Right atrium auricular region (tissue), 2 donors: ENCODE measurements at places on chromosomes 2 and 18.

GRCh38 chr2:238505119-238505891 lies 78.6 kb downstream of the ASB1 start:
- no peaks in the 10 kb centered on the region for H3K36me3 ChIP-seq
- DNase-seq: no peak
- no peak overlapping the region for H3K27ac ChIP-seq
- H3K4me1 ChIP-seq: no peaks in the 10 kb centered on the region

DNA sequence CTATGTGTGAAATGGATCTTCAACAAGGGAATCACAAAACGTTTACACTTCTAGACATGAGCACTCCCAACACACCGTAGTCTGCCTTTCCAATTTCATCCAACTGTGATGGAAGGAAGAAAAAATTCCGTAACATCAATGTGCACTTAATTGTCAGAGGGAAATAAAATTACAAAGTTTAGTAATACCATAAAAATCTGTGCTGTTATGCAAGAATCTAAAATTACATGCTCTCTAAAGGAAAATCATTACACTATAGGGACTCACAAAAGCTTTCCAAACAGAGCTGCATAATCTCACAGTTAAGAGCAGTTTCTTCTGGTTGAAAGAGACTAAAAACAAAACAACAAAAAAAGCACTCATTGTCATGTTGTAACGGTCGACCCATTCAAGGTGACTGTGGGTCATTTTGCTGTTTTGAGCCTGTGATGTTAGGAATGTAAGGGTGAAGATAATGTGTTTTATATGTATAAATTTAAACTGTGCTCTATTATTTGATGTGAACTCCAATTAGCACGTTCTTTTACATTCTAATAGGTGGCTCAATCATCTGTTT lies 698.0 kb downstream of the TDRD15 start:
- no peaks in the 10 kb centered on the region for H3K27me3 ChIP-seq
- no peaks in the 10 kb centered on the region for H3K36me3 ChIP-seq
- no peak overlapping the region for H3K4me3 ChIP-seq
- no peak overlapping the region for H3K27ac ChIP-seq

DNA sequence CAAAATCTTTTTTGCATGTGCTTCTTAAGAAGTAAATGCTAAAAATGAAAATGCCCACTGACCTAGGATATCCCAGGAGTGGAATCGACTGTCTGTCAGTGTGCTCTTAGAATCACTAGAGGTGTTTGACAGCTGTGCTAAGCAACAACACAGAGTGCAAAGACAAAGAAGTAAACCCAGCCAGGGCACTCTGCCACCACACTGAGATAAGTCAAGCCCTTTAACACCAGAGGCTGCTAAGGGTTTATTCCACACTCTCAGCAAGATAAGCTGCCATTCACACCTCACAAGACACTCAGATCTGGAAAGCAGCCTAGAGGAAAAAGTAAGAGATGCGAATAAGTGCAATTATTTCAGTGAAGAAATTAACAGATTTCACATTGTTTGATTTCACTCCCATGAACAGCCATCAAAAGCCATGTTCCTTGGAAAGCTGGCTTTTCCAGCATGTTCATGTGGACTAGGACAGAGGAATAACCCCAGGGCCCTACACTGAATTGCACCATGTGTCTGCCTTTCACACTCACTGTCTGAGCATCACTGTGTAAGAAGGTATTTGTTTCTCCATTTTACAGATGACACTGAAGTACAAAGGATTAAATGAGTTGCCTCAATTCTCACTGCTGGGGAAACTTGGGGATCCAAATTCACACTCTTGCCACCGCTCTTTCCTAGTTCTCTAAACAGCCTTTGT lies 6.0 kb upstream of the BMP10 start:
- no peak for DNase-seq
- no peak overlapping the region for H3K27ac ChIP-seq
- no peaks in the 10 kb centered on the region for H3K27me3 ChIP-seq
- H3K36me3 ChIP-seq: no peaks in the 10 kb centered on the region

DNA sequence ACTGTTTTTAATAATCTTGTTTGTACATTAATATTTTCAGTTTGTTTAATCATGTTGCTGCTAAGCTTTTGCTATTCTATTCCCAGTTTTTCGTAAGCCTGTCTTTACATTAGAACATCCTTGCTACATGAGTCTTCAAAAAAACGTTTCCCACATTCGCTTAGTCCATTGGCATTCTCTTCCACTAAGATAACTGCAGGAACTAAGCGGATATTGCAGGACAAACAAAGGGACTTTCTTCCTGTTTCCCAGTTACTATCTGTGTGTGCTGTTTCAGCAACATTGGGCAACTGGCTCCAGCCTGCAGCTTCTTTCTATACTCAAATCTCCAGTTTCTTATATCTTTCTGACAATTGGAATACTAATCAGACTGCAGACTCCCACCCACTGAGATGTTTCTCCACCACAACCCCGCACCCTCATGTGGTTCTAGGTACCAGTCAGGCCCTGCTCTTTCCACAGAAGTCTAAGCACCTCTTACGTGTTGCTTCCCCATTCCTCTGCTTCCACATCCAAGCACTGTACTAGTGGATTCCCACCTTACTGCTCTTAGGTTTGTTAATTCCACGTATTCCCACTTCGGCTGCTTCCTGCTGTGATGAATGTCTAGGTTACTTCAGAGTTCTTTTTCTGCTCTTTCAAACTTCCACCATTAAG lies 420.3 kb downstream of the LRRTM4 start:
- no peaks in the 10 kb centered on the region for H3K36me3 ChIP-seq
- H3K4me3 ChIP-seq: no peak overlapping the region
- no peaks in the 10 kb centered on the region for H3K27me3 ChIP-seq
- no peaks in the 10 kb centered on the region for H3K4me1 ChIP-seq
- DNase-seq: no peak
- no peak overlapping the region for H3K27ac ChIP-seq

DNA sequence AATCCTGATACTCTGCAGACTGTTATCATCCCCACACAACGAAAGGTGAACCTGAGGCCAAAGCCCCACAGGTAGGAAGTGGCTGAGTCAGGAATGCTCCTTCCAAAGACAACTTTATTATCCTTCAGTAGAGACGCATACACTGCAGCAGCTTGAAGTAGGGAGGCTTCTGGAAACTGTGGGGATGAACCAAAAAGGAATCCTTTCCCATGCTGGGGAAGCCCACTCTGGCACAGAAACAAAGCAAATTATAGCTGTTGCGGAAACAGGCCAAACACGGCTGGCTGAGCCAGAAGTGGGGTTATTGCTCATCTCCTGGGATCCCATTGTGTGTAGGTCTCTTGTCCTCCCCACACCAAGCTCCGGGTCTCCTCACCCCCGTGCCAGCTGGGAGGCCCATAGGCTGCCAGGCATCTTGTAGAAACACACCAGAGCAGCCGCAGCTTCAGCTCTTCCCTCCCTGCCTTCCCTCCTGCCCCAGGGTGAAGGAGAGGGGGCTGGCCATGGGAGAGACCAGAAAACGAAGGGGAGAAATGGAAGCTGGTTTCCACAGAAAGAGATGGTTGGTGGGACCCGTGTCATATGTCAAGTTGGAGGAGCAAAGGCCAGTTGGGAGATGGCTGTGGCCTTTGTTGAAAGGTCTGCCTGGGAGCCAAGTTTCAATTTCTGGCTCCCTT lies 176.9 kb upstream of the NABP1 start:
- no peak overlapping the region for H3K27ac ChIP-seq
- DNase-seq: no peak
- H3K4me1 ChIP-seq: peaks cover 10% of the 10 kb centered on the region
- no peaks in the 10 kb centered on the region for H3K27me3 ChIP-seq

DNA sequence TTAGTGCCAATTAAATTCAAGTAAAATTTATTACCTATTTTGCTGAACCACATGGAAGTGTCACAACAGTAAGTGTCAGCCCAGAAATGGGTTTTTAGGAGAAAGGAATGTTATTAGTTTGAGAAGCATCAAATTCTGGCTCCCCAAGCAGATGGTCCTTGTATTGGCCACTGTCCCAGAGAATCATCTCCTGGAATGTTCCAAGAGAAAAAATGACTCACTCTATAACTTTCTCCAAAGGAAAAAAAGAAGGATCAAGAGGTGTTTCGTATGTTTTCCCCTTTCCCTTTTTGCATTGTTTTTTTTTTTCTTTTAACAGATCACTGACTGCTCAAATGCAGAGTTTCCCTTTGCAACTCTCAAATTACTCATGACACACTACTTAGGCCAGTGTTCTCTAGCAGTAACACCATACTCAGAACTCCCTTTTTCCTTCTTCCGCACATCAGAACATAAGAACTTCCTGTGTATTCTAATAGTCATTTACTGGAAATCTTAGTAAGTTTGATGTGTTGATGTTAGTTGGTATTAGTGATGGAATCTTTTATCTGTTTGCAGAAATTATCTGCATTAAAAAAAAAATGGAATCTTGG lies 390.3 kb downstream of the GPD2 start:
- no peak for DNase-seq
- H3K4me1 ChIP-seq: no peaks in the 10 kb centered on the region
- H3K27me3 ChIP-seq: no peaks in the 10 kb centered on the region
- no peak overlapping the region for H3K27ac ChIP-seq

DNA sequence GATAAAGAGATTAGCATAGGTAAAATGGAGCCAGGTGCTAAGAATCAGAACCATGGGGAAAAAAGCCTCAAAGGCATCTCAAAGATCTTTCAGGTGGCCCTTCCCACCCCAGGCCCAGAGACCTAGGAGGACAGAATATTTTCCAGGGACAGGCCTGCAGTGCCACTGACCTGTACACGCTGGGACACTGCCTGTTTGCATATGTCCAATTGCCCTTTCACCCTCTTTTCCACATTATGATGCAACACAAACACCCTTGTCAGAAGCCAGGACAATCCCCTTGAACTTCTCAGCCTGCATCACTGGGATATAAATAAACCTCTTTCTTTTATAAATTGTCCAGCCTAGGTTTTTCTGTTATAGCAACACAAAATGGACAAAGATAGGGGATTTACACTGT lies 419.1 kb downstream of the TRIB2 start:
- no peak overlapping the region for H3K27ac ChIP-seq
- no peaks in the 10 kb centered on the region for H3K27me3 ChIP-seq

DNA sequence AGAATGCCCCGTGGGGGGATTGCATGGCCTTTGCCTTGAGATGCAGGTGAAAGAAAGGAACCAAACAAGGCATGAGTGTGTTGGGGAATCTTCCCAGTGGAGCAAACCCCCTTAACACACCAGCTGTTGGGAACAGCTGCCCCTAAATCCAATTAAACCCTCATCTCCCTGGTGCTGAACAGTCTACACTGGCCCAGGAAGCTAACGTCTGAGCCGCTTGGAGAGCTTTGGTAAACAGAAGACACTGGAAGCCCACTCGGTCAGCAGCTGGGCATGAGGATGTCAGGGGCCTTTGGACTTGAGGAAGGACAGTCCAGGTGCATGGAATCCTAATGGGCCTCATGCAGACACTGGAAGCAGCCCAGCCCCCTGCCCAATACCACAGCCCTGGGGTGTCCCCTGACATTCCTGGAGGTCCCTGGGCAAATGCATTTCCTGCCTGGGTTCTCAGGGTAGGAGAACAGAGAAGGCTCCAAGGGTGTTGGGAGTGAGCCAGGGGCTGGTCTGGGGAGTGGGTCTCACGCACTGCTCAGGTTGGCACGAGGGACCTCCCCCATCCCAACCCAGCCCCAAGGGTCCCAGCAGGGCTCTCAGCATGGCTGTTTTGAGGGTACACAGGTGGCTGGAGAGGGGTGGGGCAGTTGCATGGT lies 37.7 kb downstream of the GBX2 start:
- no peaks in the 10 kb centered on the region for H3K4me1 ChIP-seq
- no peaks in the 10 kb centered on the region for H3K36me3 ChIP-seq
- no peak for DNase-seq
- no peak overlapping the region for H3K4me3 ChIP-seq
- no peaks in the 10 kb centered on the region for H3K27me3 ChIP-seq
- no peak overlapping the region for H3K27ac ChIP-seq

GRCh38 chr2:231752061-231752460 lies 29.0 kb downstream of the PDE6D start:
- no peak overlapping the region for H3K4me3 ChIP-seq
- H3K27ac ChIP-seq: no peak overlapping the region
- H3K27me3 ChIP-seq: no peaks in the 10 kb centered on the region
- H3K4me1 ChIP-seq: no peaks in the 10 kb centered on the region
- no peak for DNase-seq
- no peaks in the 10 kb centered on the region for H3K36me3 ChIP-seq

DNA sequence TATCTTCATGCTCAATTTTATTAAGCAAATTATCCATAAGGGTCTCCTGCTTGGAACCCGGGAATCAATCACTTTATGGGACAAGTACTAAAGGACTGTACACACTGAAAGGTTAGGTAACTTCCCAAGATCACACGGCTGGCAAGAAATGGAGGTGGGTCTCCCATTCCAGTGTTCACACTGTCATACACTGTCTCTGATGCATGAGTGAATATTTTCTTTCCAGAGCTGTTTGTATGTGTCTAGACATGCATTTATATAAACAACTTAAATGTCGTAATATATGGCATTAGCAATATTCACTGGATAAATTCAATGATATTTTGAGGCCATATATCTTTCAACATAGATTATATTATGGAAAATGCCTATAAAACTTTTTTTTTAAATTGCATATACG lies 223.4 kb downstream of the DYM start:
- peaks cover 6% of the 10 kb centered on the region for H3K36me3 ChIP-seq
- no peak overlapping the region for H3K27ac ChIP-seq
- H3K4me1 ChIP-seq: no peaks in the 10 kb centered on the region
- DNase-seq: no peak
- no peak overlapping the region for H3K4me3 ChIP-seq

DNA sequence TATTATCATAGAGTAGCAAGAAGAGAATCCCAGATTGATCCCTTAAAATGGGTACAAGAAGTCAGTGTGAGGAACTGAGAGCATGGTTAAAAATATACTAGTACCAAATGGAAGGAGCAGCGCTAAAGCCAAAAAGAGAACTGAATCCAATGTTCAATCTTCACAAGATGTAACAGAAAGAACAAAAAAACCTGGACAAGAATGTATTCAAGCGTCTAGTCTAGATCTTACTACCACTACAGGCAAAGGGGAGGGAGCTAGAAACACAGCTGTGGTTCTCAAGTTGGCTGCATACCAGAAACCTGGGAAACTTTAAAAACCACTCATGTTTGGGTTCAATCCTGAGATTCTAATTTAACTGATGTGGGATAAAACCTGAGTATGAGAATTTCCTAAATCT lies 57.5 kb downstream of the PIAS2 start:
- no peak overlapping the region for H3K27ac ChIP-seq
- no peaks in the 10 kb centered on the region for H3K4me1 ChIP-seq
- no peaks in the 10 kb centered on the region for H3K27me3 ChIP-seq

- H3K4me3 ChIP-seq: no peak overlapping the region
- H3K27ac ChIP-seq: no peak overlapping the region
- no peaks in the 10 kb centered on the region for H3K4me1 ChIP-seq
Observed at GRCh38 chr2:204255526-204255925, 289.7 kb upstream of the PARD3B start.

GRCh38 chr2:57080035-57080434 lies 896.2 kb downstream of the CCDC85A start:
- no peaks in the 10 kb centered on the region for H3K27me3 ChIP-seq
- no peaks in the 10 kb centered on the region for H3K4me1 ChIP-seq
- no peaks in the 10 kb centered on the region for H3K36me3 ChIP-seq
